ENCODE measurements at places on chromosomes 3 and 15.
A peak's percentile ranks its signal among the peaks of the same experiment; 100 is the strongest.

DNA sequence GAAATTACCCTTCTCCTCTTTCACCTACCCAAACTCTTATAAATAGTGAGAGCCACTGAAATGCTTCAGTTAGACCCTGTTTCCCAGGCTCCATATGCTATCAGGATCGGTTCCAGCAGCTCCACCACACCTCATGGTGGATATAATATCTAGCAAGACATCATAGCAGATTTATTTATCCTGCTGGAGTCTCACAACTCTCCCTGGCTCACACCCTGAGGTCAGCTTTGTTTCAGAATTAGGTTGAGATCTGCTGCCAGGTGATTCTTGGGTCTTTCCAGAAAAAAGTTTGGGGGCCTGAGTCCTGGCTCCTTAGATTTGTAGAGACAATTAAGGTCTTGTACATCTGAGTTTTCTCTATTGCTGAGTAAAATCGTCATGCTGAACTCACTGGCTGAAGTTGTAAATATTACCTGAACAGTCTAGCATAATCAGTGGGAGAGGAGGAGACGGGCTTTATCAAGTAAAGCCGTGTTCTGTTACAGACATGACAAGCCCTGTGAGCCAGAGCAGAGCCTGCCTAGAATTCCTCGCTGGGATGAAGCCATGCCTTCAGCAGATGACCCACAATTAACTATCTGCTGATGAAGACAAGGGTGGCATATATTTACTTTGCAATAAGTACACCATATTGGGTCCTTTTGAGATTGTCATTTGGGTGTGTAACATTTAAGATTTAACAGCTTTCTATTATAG, 131.6 kb downstream of the STAC start:
- no peak for DNase-seq

- DNase-seq = no peak
These were observed 34.6 kb downstream of the LSM3 start for GRCh38 chr3:14213066-14213774.

DNA sequence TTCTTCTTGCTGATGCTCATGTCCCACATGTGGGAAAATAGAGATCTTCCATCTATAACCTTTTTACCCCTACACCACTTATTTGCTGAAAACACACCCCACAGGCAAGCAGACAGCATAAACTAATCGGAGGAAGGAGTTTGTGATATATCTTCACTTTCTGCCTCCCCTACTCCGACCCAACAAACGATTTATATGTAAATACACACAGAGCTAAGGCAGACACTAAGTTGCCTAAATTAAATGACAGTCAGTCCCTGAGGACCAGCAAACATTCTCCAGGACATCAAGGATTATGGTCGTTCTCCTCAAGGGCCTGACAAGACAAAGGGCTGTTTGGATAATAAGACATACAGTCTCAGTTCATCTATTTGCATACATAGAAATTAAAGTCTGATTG, 552.5 kb downstream of the ROBO1 start:
- no peak for DNase-seq

DNA sequence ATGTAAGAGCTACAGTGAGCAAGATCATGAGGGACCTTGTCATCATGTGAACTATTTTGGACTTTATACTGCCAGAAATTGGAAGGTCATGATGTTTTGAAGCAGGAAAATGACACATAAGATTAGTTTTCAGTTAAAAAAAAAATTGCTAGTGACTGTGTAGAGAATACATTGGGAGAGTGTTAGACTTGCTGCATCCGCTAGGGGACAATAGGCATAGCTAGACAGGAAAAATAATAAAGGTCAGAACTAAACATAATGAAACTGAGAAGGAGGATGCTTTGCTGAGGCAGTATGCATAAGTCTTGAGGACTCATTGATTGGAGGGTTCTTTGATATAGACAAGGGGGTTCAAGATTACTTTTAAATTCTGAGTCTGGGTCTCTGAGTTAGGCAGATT, 275.8 kb upstream of the KCNH8 start:
- no peak for DNase-seq

DNA sequence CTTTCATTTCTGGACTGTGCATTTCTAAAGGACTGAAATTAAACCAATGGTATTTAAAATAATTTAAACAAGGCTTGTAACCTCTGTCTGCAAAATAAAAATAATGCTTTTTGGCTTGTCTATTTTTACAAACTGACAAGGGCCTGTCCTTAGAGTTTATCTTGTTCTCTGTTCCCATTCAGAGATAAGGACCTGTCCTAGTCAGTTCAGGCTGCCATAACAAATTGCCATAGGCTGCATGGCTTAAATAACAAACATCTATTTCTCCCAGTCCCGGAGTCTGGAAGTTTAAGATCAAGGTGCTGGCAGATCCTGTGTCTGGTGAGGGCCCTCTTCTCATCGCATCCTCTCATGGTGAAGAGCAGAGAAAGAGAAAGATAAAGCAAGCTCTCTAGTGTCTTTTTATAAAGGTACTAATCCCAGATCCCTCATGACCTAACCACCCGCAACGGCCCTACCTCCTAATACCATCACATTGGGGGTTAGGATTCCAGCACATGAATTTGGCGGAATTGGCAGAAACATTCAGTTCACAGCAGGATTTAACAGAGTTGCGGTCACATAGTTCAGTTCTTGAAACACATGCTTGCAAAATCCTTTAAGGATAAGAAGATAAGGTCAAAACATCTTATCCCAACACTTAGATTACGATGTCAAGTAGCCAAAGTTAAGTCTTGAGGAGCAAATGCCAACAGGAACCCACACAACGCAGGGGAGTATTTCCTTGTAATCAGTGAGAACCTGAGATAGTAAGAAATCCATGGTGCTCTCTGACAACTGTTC, 17.8 kb downstream of the KBTBD8 start:
- no peak for DNase-seq

- no peak for DNase-seq
These were observed 28.7 kb downstream of the CFAP100 start for GRCh38 chr3:126423191-126424038.

DNA sequence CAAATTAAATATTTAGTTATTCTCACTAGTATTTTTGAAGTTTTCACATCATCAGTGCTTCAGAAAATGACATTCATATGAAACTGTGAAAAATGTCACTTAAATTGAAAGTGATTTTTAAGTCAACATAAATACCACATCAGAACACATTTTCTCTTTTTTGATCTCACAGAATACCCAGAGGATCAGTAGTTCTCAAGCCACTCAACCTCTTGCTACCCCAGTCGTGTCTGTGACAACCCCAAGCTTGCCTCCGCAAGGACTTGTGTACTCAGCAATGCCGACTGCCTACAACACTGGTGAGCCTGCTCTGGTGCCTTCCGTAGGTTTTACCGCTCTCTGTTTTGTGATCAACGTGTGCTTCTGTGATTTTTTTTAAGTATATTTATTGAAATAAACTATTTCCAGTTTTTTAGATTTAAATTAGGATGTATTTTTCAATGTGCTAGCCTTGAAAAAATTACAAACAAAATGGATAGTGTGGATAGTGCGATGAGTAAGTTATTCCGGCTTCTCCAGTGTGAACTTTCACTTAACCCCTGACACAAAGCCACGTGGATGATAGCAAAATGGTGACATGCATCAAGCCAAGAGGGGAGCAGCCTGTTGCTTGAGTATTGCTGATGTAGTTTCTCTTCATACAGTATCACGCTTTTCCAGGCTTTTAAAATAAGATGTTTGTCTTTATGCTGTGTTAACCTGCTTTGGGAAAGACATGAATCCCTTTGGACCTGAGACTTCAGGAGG, 26.5 kb downstream of the LYSMD4 start:
- DNase-seq = peak; percentile 65

DNA sequence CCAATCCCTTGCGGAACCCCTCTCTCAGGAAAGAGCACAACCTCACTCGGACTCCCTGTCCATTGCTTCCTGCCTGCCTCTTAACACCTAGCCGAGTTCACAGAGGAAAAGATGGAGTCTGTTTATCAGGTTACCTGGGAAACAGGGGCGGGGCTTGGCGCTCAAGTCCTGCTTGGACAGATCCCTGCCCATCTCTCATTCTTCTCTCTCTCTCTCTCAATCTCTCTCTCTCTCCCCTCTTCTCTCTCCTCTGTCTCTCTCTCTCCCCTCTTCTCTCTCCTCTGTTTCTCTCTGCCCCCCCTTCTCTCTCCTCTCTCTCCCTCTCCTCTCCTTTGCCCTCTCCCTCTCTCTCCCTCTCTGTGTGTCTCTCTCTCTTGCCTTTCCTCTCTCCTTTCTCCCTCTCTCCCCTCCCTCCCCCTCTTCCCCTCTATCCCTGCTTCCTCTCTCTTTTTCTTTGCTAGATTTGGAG, at the start of gene EFHB:
Gene EFHB, minus strand, starts transcription at position 120 of the 469 bp plus-strand sequence. CDS start 199 bp downstream, outside the sequence.
- DNase-seq = no peak

- no peak for DNase-seq
These were observed 666 bp downstream of the SNX33 start for GRCh38 chr15:75648156-75649000.

DNA sequence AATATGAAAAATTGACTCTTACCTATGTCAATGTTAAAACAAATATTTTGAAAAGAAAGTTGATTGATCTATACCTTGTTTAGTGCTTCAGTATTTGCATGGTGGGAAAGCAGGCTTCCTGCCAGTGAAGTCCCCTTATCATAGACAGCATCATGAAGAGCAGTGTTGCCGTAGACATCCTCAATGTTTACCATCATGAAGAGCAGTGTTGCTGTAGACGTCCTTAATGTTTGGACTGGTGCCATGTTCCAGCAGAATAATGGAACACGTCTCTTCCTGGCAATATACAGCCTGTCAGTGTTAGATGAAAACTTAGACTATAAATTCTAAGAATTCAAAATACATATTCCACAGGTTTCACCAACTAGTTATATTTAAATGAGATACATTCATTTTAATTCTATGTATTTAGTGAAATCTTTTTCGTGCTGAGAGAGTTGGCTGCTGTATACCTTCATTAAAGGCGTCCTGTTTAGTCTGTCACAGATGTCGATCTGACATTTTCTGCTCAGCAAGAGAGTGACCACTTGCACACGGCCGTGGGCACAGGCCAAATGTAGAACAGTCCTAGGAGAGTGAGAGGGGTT, 116.8 kb downstream of the LMLN start:
- DNase-seq = no peak

DNA sequence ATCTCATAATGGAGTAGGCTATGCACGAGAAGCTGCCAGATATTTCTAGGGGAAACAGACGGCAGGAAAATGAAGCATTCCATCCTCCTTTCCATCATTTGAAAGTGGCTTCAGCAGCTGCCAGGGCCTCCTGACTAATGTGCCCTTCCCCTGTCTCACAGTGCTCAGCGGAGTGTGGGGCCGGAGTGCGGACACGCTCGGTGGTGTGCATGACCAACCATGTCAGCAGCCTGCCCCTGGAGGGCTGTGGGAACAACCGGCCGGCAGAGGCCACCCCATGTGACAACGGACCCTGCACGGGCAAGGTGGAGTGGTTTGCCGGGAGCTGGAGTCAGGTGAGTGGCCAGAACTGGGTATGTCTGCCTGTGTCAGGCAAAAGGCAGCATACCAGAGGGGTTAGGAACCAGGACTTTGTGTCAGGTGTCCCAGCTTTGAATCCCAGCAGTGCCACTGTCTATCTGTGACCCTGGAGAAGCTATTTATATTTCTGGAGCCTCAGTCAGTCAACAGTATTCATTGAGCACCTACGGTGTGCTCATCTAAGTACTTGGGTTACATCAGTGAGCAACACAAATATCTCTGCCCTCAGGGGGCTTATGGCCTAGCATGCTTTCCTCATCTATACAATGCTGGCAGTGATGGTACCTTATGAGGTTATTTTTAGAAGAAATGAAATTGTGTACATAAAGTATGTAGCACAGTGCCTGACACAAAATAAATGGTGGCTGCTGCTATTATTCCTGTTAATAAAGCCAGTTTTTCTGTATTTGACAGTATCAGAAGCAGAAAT, 52.4 kb upstream of the NR2E3 start:
- no peak for DNase-seq

DNA sequence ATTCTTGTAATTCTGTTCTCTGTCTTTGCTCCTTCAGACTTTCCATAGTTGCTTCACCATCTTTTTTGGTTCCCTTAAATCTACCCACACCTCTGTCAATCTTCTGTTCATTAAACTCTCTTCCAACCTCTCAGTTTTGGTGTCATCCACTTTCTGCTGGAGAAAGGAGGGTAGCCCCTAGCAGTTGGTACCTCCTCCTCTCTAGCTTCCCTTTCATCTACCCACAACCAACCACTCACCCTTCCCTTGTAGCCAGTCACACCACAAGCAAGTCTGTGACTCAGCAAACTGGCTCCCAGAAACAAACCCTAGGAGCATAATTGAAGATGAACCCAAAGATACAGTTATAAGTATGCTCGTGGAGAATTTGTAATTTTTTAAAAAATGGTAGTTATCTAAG, 318.6 kb downstream of the FHIT start:
- DNase-seq = no peak

- DNase-seq = no peak
These were observed 202.6 kb downstream of the KLHL25 start for GRCh38 chr15:85592148-85592547.

DNA sequence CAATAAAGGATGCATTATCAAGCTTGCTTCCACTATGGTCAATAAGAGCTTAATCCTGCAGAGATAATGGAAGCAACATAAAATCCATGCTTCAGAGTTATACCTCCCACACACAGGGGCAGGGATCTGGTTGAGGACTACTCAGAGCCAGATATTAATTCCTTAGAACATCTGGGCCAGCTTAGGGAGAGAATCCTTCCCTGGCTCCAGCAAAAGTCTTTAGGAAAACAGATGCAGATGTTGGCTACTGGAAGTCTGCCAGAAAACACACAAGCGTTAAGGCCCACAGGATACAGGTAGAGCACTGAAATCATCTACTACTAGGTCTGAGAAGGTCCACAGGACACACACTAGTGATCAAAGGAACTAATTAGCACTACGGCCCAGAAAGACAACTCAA, 25.2 kb downstream of the TMEM202 start:
- DNase-seq = no peak

DNA sequence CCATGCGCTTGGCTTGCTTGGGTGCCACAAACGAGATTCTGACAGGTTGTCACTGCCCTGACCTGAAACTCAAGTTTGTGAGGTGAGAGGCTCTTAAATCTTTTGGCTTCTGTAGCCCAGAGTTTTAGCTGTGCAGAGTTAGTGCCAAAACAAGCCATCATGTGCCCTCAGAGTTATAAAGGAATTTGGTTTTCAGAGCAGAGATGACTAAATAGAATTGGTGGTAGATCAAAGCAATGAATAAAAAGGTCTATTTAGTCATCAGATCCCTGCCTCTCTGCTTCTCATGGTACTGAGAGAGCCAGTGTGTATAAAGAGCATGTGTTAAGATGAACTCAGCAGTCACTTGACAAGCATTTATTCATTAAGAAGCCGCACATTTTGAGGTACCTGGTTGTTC, 207.5 kb upstream of the DPH6 start:
- no peak for DNase-seq

GRCh38 chr3:128426128-128426921, 40.4 kb downstream of the DNAJB8 start:
- DNase-seq = peak; percentile 63

- DNase-seq = no peak
These were observed 190.9 kb downstream of the TJP1 start for GRCh38 chr15:29631076-29632070.

GRCh38 chr3:144282313-144282712, 310.7 kb downstream of the DIPK2A start:
- no peak for DNase-seq

GRCh38 chr3:172918165-172918564, 167.6 kb downstream of the ECT2 start:
- DNase-seq = no peak

Data from CD4-positive, alpha-beta T cell treated with Interleukin-17A for 4 hours (primary cell).